Spleen (tissue), 13 donors: ENCODE measurements at places on chromosomes 11 and 22.

- DNase-seq = peak; percentile 45
Observed at GRCh38 chr11:17414317-17414737, 25.9 kb upstream of the KCNJ11 start.

- no peak for DNase-seq
Observed at GRCh38 chr11:130068546-130068985, 1.1 kb upstream of the APLP2 start.

- no peak for DNase-seq
Observed at GRCh38 chr22:31287818-31288495, 4.3 kb downstream of the PIK3IP1 start.

DNA sequence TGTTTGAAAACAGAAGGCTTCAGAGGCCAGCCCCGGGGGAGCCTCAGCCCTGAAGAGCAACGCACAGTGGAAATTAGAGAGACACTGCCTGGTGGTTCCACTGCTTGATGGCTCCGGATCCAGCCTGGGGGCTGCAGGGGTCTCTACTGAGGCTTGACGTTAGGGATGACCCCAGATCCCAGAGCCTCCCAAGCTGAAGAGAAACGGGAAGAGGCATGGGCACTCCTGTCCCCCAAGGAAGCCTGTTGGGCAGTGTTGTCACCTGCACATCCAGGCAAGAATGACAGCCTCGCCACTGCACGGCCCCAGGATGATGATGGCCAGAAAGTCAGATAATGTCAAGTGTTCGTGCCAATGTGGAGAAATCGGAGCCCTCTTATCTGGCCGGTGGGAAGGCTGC lies 56.8 kb upstream of the FGF3 start:
- peak; percentile 50 for DNase-seq

GRCh38 chr11:119912229-119912628 lies 183.2 kb upstream of the NECTIN1 start:
- DNase-seq = peak; percentile 14

DNA sequence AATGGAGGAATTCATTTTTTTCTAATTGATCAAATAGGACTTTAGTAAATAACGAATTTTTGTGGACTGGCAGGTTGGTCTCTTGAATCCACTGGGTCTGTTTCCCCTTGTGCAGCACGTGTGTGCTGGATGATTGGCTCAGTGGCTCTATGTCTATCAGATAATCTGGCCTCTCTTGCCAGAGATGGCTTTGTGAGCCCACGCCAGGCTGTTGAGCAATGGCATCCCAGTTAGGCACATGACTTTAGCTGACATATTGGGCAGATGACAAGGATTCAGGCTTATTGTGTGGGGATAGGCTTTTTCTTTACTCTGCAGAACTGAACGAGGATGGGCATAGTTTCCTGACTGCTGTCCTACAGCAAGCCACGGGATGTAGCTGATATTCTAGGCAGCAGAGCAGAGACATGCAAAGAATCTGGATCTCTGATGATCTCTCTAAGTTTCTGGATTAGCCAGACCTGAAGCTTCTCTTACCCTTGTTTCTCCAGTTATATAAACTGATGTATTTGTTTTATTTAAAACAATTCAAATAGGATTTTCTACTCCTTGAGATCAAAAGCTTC lies 144.9 kb downstream of the ARHGAP42 start:
- DNase-seq = no peak

DNA sequence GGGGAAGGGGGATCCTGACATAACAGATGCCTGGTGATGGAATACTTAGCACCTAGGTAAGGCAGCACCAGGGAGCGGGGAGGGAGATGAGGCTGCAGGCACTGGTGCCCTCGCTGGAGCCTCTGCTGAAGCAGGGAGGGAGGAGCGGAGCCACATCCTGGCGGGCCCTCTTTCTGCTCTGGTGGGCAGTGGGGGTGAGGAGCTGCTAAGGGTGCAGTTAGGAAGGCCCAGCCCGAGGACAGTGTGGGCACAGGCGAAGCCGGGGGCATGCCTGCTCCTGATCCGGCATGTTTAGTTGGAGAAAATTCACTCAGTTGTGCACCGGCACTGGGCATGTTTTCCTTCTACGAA lies 83.9 kb downstream of the MED15 start:
- DNase-seq = peak; percentile 42

GRCh38 chr11:121110871-121111724 lies 10.1 kb downstream of the TECTA start:
- no peak for DNase-seq

DNA sequence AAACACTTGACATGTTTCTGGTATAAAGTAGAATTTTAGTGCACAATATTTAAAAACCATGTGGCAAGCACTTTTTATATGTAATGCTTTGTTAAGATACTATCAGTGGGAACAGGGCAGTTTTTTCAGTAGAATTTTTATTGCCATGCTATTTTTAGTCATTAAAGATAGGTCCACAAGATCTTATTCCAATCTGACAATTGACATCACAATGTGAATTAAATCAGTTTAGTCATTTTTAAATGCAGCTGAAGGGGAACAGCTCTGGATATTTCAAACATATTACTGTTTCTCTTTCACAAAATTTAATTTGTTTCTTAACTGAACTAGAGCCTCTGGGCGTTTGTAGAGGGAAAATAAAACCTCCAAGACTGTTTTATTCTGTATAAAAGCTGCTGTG lies 194.1 kb downstream of the MSANTD4 start:
- no peak for DNase-seq

GRCh38 chr22:32380991-32381390 lies 23.3 kb downstream of the RFPL3 start:
- DNase-seq = no peak

GRCh38 chr22:48869161-48869560 lies 958.5 kb downstream of the BRD1 start:
- DNase-seq = peak; percentile 43

- DNase-seq = peak; percentile 92
Observed at GRCh38 chr22:18078329-18079041, 695 bp downstream of the PEX26 start.

DNA sequence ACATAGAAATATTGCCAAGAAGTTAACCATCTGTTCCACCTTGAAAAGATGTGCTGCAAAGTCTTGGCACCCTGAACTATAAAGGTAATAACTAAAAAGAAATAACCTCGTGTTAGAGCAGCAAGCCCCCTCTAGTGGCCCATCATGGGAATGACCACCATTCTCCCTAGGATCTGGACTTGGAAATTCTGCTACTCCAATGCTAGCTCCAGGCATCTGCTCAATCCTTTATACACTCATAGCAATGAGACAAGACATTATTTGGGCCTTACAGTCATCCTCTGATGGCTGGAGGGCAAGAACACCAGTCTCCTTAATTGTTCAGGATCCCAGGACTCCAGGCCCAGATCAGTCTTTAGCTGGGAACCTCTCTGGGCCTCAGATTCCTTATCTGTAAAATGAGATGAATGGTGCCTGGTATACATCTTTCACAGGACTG lies 76.0 kb downstream of the CWC15 start:
- DNase-seq = no peak

- no peak for DNase-seq
Observed at GRCh38 chr22:24595863-24596262, 3.0 kb upstream of the LRRC75B start.

GRCh38 chr11:70498171-70498571 lies 99.8 kb downstream of the CTTN start:
- DNase-seq = peak; percentile 59

DNA sequence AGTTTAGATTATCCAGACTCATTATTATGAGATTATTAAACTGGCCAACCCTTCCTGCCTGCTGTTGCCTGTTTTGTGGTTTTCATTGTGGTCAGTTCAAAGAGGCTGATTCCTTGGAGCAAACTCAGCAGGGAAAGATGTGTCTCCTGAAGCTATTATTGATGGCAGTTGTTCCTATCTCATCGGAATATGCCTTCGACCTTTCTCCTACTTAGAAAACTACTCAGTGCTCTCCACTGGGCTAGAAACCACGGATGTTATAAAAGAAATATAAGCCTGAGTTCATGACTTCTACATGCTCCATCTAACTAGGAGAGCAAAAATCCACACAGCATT lies 80.2 kb upstream of the NAV2 start:
- DNase-seq = no peak

GRCh38 chr22:36700711-36701670 lies 2.6 kb downstream of the CACNG2 start:
- DNase-seq = no peak

DNA sequence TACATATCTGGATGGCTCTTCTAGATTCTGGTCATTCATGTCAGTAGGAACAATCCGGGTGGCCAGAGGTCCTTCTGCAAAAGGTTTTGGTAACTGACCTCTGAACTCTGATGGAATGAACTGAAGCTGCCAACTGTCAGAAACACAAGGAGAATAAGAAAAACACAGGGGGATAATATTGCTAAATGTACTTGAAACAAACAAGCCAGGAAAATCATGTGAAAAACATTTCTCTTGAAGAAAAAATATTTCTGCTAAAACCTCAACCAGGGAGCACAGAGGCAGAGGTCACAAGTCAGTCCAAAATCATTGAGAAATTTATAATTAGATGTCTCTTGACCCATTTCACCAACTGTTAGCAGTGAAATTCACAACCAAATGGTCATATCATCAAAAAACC lies 35.2 kb downstream of the ALG9 start:
- DNase-seq = no peak

GRCh38 chr11:17076517-17077239 lies 789 bp downstream of the RPS13 start:
- peak; percentile 75 for DNase-seq

GRCh38 chr11:118342503-118343161 lies at the start of gene CD3D:
Gene CD3D (minus strand): TSS chr11:118342705. CDS start chr11:118342607, 98 bp downstream.
- no peak for DNase-seq

DNA sequence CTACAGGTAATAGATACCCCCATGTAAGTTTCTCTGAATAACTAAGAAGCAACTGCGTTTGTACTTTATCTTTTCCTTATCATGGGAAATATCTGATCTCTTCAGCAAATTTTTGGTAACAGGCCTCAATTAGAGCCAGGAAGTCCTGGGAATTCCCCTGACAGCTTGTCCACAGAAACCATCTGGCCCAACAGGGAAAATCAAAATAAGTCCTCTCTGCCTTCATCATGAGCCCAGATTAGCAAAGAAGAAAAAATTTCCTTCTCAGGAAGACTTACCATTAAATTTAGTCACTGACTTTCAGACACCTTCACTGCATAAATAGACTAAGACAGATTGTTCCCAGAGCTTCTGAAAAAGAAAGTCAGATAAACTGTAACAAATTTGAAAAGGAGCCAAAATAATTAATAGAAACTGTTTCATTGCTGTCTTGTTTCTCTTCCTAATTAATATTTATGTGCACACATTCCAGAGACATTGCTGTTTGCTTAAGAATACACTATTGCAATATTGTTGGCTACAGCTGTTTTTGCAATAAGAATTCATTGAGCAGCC lies 278.1 kb upstream of the FAT3 start:
- DNase-seq = no peak

DNA sequence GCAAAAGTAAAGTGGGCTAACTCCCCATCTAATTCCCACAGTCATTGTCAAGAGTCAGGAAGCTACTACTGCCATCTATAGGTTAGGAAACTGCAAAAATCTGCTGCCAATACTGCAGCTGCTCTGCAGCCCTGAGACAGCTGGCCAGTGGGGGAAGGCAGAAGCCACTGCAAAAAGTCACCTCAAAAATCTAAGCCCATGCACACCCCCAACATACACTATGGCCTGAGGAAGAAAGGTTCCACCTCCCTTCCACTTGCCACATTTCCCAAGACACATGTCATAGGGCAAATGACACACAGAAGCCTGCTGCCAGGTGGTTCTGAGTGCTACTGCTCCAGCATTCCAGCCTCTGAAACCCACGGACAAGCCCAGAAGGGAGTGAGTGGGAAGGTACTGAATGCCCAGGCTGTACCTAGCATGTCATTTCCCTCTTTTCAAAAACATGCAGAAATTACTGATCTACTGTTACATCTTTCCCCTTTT lies 36.9 kb downstream of the DGCR2 start:
- no peak for DNase-seq

- DNase-seq = no peak
Observed at GRCh38 chr11:2724653-2725367, 25.0 kb upstream of the KCNQ1OT1 start.

DNA sequence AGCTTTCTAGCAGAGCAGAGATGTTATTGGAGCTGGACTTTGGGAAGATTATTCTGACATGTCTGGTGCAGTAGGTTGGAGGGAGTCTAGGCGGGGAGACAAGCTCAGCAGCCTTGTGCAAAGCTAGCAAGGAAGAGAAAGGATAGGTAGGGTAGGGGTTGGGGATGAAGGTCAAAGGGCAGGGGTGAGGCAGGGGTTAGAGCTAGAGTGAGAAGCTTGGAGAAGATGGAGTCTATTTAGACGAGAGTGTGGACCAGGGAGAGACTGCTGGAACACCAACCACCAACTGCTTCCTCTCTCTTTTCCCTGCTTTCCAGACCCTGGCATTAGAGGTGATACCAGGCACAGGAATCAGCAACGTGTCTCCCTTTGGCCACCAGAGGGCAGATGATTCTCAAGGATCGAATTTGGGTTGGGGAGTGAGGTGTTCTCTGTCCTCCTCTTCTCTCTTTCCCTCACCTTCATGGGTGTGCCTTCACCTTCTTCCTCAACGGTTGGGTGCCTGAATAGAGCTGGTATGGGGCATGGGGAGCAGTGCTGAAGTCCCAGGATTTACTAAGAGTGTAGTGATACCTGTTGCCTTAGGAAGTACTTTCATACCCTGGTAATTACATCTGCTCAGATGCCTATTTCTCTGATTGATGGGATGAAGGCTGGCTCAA lies 1.8 kb upstream of the MARK2 start:
- DNase-seq = peak; percentile 81
